ENCODE measurements at places on chromosomes 11 and 22. TPM values are rescaled to one million over a fixed set of nuclear protein-coding genes. Genes with fewer than 3 reads are reported as not detected.

DNA sequence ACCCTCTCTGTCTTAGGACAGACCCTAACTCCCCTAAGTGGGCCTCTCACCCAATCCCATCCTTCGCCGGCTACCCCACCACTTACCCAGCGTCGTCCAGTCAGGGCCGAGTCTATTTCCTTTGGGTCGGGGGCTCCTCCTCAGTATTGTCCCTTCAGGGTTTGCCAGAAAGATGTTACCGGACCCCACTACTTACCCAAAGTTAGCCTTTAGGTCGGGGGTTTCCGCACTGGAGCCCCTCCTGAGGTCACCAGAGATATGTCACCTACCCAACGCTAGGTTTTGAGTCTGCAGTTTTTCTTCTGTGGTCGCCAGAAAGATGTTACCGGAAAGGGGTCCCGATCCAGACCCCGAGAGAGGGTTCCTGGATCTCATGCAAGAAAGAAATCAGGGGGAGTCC lies 17.9 kb upstream of the B4GALNT4 start:
- H3K36me3 ChIP-seq = no peaks in the 10 kb centered on the region
- no peak overlapping the region for H3K27ac ChIP-seq
- peaks cover 34% of the 10 kb centered on the region for H3K4me1 ChIP-seq
- H3K4me3 ChIP-seq = no peak overlapping the region

- H3K4me3 ChIP-seq = no peak overlapping the region
- no peak overlapping the region for H3K27ac ChIP-seq
- no peaks in the 10 kb centered on the region for H3K27me3 ChIP-seq
- peaks cover 6% of the 10 kb centered on the region for H3K36me3 ChIP-seq
Observed at GRCh38 chr11:8459711-8460399, 134.2 kb downstream of the STK33 start.

GRCh38 chr11:86673872-86674750 lies 1.7 kb upstream of the ME3 start:
- peak overlapping the region; percentile 98 for H3K27ac ChIP-seq
- no peaks in the 10 kb centered on the region for H3K27me3 ChIP-seq
- no peaks in the 10 kb centered on the region for H3K36me3 ChIP-seq
- peaks cover 72% of the 10 kb centered on the region for H3K4me1 ChIP-seq
- no peak overlapping the region for H3K4me3 ChIP-seq

GRCh38 chr22:22741843-22742242 lies 97.4 kb downstream of the GGTLC2 start:
- H3K27me3 ChIP-seq = no peaks in the 10 kb centered on the region
- no peak overlapping the region for H3K4me3 ChIP-seq
- DNase-seq = no peak
- no peaks in the 10 kb centered on the region for H3K36me3 ChIP-seq

GRCh38 chr11:102061276-102061675 lies 14.0 kb downstream of the CFAP300 start:
- DNase-seq = no peak
- H3K4me1 ChIP-seq = no peaks in the 10 kb centered on the region
- no peak overlapping the region for H3K27ac ChIP-seq
- H3K36me3 ChIP-seq = no peaks in the 10 kb centered on the region

- H3K4me1 ChIP-seq = no peaks in the 10 kb centered on the region
- no peak for DNase-seq
- H3K27me3 ChIP-seq = no peaks in the 10 kb centered on the region
- no peak overlapping the region for H3K4me3 ChIP-seq
- H3K36me3 ChIP-seq = no peaks in the 10 kb centered on the region
Observed at GRCh38 chr22:38125751-38126201, 15.3 kb upstream of the BAIAP2L2 start.

GRCh38 chr11:128970598-128971190 lies 28.0 kb upstream of the TP53AIP1 start:
- no peaks in the 10 kb centered on the region for H3K4me1 ChIP-seq
- H3K27ac ChIP-seq = no peak overlapping the region
- no peak overlapping the region for H3K4me3 ChIP-seq
- peaks cover 14% of the 10 kb centered on the region for H3K36me3 ChIP-seq
- no peaks in the 10 kb centered on the region for H3K27me3 ChIP-seq

DNA sequence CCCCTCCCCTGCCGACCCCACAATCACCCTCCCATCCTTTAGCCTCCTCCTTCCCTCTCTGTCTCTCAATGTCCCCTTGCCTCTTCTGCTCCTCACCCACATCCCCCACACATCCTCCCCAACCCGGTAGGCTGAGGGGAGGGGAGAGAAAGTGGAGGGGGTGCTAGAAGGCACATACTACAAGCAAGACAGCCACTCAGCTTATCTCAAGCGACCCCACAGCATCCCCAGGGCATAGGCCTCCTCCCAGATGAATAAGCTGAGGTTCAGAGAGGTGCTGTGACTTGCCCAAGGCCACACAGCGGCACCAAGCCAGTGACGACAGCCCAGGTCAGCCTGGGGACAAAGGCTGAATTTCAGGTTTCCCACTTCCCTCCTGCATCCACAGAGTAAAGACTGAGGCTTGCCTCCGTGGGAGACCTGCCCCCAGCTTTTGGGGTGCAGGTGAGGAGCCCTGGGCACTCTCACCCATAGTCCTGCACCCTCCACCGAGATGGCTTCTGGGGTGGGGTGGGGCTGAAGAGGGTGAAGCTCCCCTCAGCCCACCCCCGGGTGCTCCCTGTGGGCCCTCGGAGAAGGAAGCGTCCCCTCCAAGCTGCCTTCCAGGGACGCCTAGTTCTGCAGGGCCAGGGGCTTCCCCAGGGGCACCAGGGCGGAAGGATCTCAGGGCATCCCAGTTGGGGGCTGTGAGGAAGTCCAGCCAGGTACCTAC lies 511 bp downstream of the RAC2 start:
- H3K4me1 ChIP-seq = no peaks in the 10 kb centered on the region
- H3K4me3 ChIP-seq = peak overlapping the region; percentile 27
- H3K27ac ChIP-seq = no peak overlapping the region
- no peak for DNase-seq

DNA sequence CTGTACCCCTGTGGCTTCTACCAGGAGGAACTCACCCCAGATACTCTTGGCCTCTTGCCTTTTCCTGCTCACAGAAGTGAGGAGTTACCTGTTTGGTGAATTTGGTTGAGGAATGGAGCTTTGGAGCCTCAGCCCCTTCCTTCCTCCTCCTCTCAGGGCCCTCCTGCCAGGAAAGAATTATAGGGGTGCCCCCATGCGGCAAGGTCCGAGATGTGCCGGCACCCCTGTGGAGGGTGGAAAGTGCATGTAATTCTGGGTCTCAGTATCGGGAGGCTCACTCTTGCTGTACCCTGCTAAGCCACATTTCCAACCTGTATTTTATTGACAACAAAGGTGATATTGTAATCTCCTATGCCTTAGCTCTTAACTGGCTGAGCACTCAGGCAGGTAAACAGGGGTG lies 13.7 kb upstream of the IGSF22 start:
- no peaks in the 10 kb centered on the region for H3K36me3 ChIP-seq
- no peak overlapping the region for H3K4me3 ChIP-seq
- DNase-seq = no peak

- no peak overlapping the region for H3K27ac ChIP-seq
- H3K36me3 ChIP-seq = no peaks in the 10 kb centered on the region
- DNase-seq = no peak
- no peak overlapping the region for H3K4me3 ChIP-seq
- no peaks in the 10 kb centered on the region for H3K4me1 ChIP-seq
- H3K27me3 ChIP-seq = no peaks in the 10 kb centered on the region
Observed at GRCh38 chr22:30774566-30774965, 79.9 kb downstream of the OSBP2 start.

DNA sequence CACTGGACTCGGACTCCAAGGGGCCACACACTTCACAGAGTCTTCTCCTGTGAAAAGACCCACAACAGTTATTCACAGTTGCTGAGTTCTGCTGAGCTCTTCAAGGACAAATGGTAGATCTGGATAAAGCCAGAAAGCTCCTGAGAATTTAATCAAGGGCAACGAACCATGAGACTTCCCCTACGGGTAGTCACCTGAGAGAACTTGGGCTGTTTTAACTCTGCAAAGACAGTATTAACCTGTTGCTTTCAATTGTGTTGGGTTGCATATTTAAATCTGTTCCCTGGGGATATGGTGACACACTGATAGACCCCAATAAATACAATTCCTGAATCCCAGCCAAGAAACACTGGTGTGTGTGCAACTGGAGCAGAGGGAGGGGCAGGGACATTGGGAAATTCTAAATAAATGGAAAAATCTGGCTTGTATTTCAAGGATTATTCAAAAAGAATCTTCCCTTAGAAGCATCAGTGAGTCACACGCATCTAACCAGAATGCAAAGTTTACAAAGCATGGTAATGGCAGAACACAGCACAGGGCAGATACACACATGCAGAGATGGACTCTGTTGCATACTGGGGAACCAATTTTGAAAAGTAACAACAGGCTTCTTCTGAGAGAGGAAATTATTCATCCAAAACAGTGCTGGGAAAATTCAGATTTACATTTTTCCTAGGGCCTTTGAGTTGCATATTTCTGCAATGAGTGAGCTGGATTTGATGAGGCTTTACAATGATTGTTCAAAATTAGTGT lies 4.0 kb downstream of the KCNJ1 start:
- no peaks in the 10 kb centered on the region for H3K4me1 ChIP-seq
- DNase-seq = no peak
- no peak overlapping the region for H3K27ac ChIP-seq
- H3K27me3 ChIP-seq = no peaks in the 10 kb centered on the region
- H3K4me3 ChIP-seq = no peak overlapping the region
- H3K36me3 ChIP-seq = no peaks in the 10 kb centered on the region

DNA sequence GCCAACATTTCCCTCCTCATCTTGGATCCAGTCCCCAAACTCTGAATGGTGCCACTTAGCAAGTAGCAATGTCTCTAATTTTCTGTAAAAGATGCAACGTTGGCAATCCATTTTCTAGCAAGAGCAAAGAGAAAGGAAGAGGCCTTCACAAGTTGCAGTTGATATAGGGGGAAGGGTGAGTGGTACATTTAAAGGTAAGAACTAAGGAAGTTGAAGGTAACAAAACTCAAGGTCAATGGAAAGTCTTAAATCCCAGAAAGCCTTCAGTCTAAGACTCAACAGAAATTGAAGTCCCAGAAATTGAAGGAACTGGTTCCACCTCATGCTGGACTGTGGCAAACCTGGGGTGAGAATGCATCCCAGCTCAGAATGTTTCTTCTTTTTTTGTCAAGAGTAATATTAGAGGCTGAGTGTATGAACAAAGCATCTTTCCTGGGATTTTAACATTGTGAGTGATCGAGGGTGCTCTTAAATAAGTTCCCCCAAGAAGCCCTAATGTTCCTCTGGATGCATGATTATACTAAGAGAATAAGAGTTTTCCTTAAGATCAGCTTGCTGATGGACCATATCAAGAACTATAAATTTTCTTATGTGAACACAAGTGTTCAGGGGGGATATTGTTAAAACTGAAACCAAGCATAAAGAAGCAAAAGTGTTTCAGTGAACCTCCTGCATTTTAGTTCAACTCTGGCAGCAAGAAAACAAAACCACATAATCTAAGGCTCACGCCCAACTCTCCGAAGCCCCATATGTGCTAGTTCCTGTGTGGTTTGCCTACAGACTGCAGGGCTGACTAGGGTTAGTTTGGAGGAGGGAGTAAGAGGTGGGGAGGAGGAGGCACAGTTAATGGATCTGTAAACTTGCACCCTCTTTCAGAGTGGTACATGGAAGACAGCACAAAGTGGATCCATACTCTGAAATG lies at the start of gene GRAP2:
Gene GRAP2, plus strand, starts transcription at position 779 of the 922 bp plus-strand sequence. CDS start 46,023 bp downstream, outside the sequence.
- no peak for DNase-seq
- no peaks in the 10 kb centered on the region for H3K36me3 ChIP-seq
- no peak within 1 kb of the TSS for H3K27ac ChIP-seq
- H3K27me3 ChIP-seq = no peaks in the 10 kb centered on the region
- H3K4me3 ChIP-seq = no peak within 1 kb of the TSS

DNA sequence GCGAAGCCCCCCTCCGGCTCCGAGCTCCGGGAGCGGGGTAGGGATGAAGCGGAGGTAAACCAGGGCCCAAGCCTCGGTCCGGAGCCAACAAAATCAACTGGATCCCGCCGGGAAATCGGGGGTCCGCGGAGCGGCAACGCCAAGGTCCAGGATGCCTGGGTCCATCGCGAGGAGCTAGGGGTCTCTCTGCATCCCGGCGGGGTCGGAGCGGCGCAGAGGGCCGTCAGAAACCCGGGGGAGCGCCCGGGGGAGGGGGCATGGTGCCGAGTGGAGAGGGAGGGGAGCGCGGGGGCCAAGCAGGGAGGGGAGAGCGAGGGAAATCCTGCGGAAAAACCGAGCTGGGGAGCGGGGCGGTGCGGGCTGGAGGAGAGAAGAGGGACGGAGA lies 51.8 kb downstream of the SLC22A12 start:
- no peak for DNase-seq
- H3K27me3 ChIP-seq = peaks cover 29% of the 10 kb centered on the region
- H3K4me1 ChIP-seq = peaks cover 31% of the 10 kb centered on the region
- peak overlapping the region; percentile 63 for H3K4me3 ChIP-seq

GRCh38 chr11:25449091-25449490 lies 882.8 kb upstream of the ANO3 start:
- no peak overlapping the region for H3K27ac ChIP-seq
- DNase-seq = no peak
- H3K27me3 ChIP-seq = no peaks in the 10 kb centered on the region
- H3K4me3 ChIP-seq = no peak overlapping the region
- no peaks in the 10 kb centered on the region for H3K36me3 ChIP-seq

DNA sequence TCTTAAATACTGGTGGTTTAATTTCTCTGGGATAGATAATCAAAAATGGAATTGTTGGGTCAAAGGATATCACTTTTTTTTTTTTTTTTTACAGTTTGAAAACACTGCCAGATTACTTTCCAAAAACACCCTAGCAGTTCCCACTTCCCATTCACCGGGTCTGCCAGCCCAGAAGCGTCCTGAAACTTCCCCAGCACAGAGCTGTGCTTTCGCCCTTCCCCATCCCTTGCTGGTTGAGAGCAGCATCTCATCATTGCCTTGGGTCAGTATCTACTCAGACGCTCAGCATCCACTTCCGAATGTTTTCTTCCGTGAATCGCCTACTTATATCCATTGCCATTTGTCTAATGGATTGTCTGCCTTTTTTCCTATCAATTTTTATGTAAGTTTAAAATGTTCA lies 5.5 kb downstream of the CERK start:
- no peaks in the 10 kb centered on the region for H3K27me3 ChIP-seq
- no peak for DNase-seq
- H3K27ac ChIP-seq = no peak overlapping the region
- no peak overlapping the region for H3K4me3 ChIP-seq

- H3K27ac ChIP-seq = no peak overlapping the region
- peaks cover 10% of the 10 kb centered on the region for H3K36me3 ChIP-seq
- no peaks in the 10 kb centered on the region for H3K4me1 ChIP-seq
- H3K4me3 ChIP-seq = no peak overlapping the region
- DNase-seq = no peak
Observed at GRCh38 chr22:49897015-49897684, 21.1 kb downstream of the ALG12 start.

- H3K27ac ChIP-seq = no peak overlapping the region
- peak; percentile 36 for DNase-seq
- no peaks in the 10 kb centered on the region for H3K36me3 ChIP-seq
- H3K27me3 ChIP-seq = no peaks in the 10 kb centered on the region
- H3K4me1 ChIP-seq = no peaks in the 10 kb centered on the region
- H3K4me3 ChIP-seq = no peak overlapping the region
Observed at GRCh38 chr22:47377926-47378560, 615.6 kb downstream of the TBC1D22A start.

- H3K4me3 ChIP-seq = no peak overlapping the region
- no peaks in the 10 kb centered on the region for H3K36me3 ChIP-seq
- H3K4me1 ChIP-seq = peaks cover 14% of the 10 kb centered on the region
- H3K27me3 ChIP-seq = no peaks in the 10 kb centered on the region
Observed at GRCh38 chr22:19845054-19845722, 9.5 kb downstream of the GNB1L start.

Gene SAA2
- total RNA-seq = 10.3 TPM

Gene EIF3L
- 628 TPM for total RNA-seq

Gene PDE2A
- 48.9 TPM for total RNA-seq

Gene CLCF1
- 49.8 TPM for total RNA-seq

Gene OR51I1
- total RNA-seq = not detected

Gene ADM
- 57.3 TPM for total RNA-seq

Gene CDC45
- total RNA-seq = not detected

Gene CARD16
- total RNA-seq = 11.6 TPM

Gene OR5I1
- total RNA-seq = not detected

Gene MISFA
- total RNA-seq = not detected
